ENCODE measurements at places on chromosomes 16 and 17.

DNA sequence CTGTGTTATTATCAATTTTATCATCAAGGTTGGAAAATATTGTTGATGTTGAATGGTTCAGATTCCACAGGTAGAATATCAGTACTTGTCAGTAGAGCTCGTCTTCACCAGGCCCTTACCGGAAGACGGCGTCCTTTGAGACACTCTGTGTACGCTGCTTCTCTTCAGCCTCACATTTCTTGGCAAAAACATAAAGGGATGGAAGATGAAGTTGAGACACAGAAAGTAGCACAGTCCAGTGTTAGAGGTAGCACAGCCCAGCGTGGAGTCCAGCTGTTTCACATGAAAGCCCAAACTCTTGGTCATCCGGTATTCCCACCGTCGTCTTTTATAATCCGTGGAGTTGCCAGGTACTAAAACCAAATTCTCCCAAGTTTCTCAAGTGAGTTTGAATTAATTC lies 30.4 kb downstream of the ATP2C2 start:
- DNase-seq, result no peak

GRCh38 chr16:441447-441846 lies 16.0 kb downstream of the RAB11FIP3 start:
- DNase-seq, result no peak

DNA sequence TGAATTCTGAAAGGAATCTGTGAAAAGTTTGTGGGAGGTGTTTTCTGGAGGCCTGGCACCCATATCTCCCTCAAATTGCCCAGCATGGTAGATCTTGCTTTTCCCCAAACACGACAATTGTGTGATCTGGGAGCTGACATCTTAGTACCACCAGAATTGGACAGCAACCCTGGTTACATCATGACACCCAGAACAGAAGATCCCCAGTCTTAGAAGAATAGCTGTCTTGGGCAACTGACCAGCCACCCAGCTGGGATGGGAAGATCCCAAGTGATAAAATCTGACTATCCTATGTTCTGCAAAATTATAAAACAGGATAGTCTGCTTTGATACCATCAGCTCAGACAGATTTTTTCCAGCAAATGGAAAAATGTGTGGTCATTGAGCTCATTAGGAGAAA lies 235.3 kb downstream of the CDH13 start:
- no peak for DNase-seq

DNA sequence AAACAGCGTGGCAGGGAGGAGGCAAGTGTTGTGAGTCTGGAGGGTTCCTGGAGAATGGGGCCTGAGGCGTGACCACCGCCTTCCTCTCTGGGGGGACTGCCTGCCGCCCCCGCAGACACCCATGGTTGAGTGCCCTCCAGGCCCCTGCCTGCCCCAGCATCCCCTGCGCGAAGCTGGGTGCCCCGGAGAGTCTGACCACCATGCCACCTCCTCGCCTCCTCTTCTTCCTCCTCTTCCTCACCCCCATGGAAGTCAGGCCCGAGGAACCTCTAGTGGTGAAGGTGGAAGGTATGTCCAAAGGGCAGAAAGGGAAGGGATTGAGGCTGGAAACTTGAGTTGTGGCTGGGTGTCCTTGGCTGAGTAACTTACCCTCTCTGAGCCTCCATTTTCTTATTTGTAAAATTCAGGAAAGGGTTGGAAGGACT lies at the start of gene CD19:
Gene CD19, plus strand, starts transcription at position 171 of the 425 bp plus-strand sequence. Its CDS starts 30 bp downstream, at position 201.
- no peak for DNase-seq

DNA sequence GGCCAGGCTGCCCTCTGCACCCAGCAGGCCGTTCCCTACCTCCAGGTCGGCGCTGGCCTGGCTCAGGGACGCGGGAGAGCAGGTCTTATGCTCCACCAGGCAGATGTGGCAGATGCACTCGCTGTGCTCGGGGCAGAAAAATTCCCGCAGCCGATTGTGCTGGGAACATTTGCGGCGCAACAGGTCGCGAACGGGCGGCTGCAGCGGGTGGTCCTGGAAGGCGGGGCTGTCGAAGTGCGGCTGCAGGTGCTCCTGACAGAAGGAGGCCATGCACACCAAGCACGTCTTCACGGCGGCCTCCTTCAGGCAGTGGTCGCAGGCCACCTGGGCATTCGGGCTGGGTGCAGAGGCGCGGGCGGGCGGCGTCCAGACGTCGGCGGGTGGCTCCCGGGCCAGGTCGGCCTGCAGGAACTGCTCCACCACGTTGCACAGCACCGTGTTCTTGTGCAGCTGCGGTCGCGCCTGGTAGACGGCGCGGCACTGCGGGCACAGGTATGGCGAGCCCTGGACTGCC lies 439 bp downstream of the TRIM25 start:
- no peak for DNase-seq

Data from hematopoietic multipotent progenitor cell treated with erythropoietin and hydrocortisone succinate and interleukin-3 and kit ligand, for 8 days (in vitro differentiated cells).